Activated T-helper 2 cell treated with anti-CD3 and anti-CD28 coated beads, Interferon-gamma antibody, Interleukin-2, Interleukin-4, amounts not matched to agents 10 μg/mL and 5 μg/mL and 100 μg/mL, durations not matched to agents 14 hours and 24 hours and 36 hours (primary cell): ENCODE measurements at places on chromosomes 2 and 18. TPM values are rescaled to one million over a fixed set of nuclear protein-coding genes. Genes with fewer than 3 reads are reported as not detected.

DNA sequence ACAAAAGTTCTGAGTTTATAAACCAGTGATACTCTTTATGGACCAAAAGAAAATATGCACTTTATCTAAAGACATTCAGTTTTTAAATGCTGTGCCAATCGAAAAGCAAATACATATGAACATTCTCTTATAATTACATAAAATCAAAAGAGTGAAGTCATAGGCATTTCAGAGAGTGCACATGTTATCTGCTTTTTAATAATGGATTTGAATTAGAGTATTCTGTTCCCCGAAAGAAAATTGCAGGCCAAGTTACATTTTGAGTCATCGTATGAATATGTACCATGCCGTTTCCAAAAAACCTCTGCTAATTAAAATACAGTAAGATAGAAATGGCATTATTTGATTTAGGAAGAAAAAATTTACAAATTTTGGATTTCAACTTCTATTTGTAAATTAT, 565.7 kb downstream of the ZEB2 start:
- no peak for DNase-seq
- no peaks in the 10 kb centered on the region for H3K4me1 ChIP-seq
- H3K36me3 ChIP-seq, result no peaks in the 10 kb centered on the region
- H3K27ac ChIP-seq, result no peak overlapping the region
- no peak overlapping the region for H3K4me3 ChIP-seq
- no peaks in the 10 kb centered on the region for H3K27me3 ChIP-seq

GRCh38 chr2:70078384-70078783, 8.9 kb upstream of the PCBP1 start:
- peaks cover 74% of the 10 kb centered on the region for H3K36me3 ChIP-seq
- no peaks in the 10 kb centered on the region for H3K27me3 ChIP-seq
- DNase-seq, result no peak
- no peak overlapping the region for H3K4me3 ChIP-seq
- H3K4me1 ChIP-seq, result peaks cover 38% of the 10 kb centered on the region

Gene TFPI
- total RNA-seq, result 0.41 and 0.50 TPM in 2 replicates

DNA sequence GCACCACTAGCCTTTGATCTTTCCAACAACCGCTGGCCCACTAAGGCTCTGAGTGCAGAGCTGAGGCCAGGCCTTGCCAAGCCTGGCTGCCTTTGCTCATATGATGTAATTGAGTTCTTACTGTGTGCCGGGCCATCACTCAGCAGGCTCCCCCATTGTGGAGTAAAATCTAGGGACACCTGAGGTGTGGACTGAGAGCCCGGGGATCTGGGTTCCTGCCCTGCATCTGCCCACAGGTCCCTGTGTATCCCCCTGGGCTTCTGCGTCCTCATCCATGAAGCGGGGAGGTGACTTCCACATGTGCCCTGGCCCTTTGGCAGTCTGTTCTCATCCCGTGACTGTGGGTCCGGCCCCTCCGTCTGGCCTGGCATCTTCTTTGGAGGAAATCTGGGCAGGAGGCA, 33.8 kb downstream of the GREB1 start:
- no peaks in the 10 kb centered on the region for H3K27me3 ChIP-seq
- H3K27ac ChIP-seq, result no peak overlapping the region
- DNase-seq, result no peak

DNA sequence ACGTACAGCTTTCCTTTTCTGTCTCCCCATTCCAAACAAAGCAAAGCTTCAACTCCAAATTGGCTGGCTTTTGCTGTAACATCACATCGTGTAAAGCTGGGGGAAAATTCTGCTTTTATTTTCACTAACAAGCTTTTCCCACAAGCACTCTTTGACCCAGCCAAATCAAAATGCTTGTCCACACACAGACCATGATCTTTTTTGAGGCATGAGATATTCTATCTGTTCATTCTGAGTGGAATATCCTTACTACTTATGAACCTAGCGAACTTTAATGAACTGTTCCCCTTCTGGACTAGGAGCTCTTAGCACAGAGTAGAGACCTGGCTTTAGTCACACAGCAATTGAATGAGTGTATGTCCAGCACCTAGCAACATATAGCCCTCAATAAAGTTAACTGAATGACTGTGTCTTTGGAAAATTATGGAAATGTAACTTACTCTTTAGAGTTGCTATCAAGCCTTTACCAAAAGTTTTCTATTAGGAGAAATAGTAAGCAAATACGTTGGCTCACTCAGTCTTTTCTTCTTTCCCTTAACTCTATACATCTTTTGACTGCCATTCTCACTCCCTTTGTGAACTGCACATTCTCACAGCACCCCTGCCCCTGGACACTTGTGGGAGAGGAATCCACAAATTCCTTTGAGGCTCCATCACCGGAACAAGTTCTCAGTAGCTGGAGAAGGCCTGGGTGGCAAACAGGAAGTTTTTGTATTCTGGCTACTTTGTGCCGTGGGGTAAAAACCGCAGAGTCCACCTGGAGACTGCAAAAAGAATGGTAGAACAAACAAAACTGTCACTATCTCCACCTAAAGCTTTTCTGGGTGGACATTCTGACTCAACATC, 1.3 kb upstream of the UBE2E3 start:
- peaks cover 26% of the 10 kb centered on the region for H3K36me3 ChIP-seq
- no peak for DNase-seq
- peaks cover 32% of the 10 kb centered on the region for H3K4me1 ChIP-seq
- H3K27me3 ChIP-seq, result peaks cover 47% of the 10 kb centered on the region
- H3K27ac ChIP-seq, result peak overlapping the region; percentile 71

GRCh38 chr2:43676322-43677050, at the start of gene C1GALT1C1L:
TSS of gene C1GALT1C1L (minus strand) at chr2:43676429. CDS start at chr2:43676322, 107 bp downstream.
- H3K4me3 ChIP-seq, result peak within 1 kb of the TSS; percentile 73
- H3K27me3 ChIP-seq, result peaks cover 7% of the 10 kb centered on the region
- DNase-seq, result peak; percentile 22
- H3K36me3 ChIP-seq, result peaks cover 9% of the 10 kb centered on the region

- H3K27ac ChIP-seq, result no peak overlapping the region
- no peak overlapping the region for H3K4me3 ChIP-seq
- no peak for DNase-seq
- H3K27me3 ChIP-seq, result no peaks in the 10 kb centered on the region
- H3K36me3 ChIP-seq, result no peaks in the 10 kb centered on the region
- peaks cover 3% of the 10 kb centered on the region for H3K4me1 ChIP-seq
These were observed 62.3 kb upstream of the GREB1L start for GRCh38 chr18:21179590-21180220.

DNA sequence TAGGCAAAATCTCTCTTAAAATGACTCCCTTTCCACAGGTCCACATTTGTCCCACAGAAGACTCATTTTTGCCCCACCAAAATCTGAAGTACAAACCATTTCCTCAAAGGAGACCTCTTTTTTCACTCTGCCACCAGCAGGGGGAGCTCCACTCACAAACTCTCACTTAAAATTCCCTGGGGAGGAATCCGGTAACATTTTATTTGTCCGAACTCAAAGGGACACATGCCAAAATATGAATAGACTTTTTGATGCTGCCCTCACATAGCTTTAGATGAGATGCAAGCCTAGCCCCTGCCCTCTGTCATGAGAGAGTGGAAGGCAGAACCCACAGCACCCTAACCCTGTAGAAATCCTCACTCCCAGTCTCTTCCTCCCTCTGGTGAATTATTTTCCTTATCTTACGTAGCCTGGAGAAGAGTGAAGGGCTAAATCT, 57.1 kb downstream of the RMDN2 start:
- no peaks in the 10 kb centered on the region for H3K36me3 ChIP-seq
- peaks cover 22% of the 10 kb centered on the region for H3K27me3 ChIP-seq
- H3K27ac ChIP-seq, result no peak overlapping the region

Gene COX7A2L
- 73.4 and 79.8 TPM in 2 replicates for total RNA-seq

GRCh38 chr2:76281156-76281841, 570.6 kb upstream of the GCFC2 start:
- DNase-seq, result no peak
- H3K27ac ChIP-seq, result no peak overlapping the region
- no peaks in the 10 kb centered on the region for H3K36me3 ChIP-seq
- H3K4me1 ChIP-seq, result no peaks in the 10 kb centered on the region

DNA sequence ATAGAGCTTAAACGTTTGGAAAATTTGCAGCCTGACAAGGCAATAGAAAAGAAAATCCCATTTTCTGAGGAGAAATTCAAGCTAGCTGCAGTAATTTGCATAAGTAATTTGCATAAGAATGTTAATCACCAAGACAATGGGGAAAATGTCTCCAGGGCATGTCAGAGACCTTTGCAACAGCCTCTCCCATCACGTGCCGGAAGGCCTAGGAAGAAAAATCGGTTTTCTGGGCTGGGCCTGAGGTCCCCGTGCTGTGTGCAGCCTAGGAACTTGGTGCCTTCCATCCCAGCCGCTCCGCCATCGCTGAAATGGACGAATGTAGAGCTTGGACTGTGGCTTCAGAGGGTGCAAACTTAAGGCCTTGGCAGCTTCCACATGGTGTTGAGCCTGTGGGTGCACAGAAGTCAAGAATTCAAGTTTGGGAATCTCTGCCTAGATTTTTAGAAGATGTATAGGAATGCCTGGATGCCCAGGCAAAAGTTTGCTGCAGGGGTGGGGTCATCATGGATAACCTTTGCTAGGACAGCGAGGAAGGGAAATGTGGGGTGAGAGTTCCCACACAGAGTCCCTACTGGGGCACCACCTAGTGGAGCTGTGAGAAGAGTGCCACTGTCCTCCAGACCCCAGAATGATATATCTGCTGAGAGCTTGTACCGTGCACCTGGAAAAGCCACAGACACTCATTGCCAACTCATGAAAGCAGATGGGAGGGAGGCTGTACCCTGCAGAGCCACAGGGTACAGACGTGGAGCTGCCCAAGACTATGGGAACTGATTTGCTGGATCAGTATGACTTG, 164.6 kb downstream of the GULP1 start:
- no peak overlapping the region for H3K4me3 ChIP-seq
- no peaks in the 10 kb centered on the region for H3K27me3 ChIP-seq
- H3K36me3 ChIP-seq, result no peaks in the 10 kb centered on the region

GRCh38 chr18:10142056-10142455, 228.2 kb downstream of the VAPA start:
- no peak overlapping the region for H3K27ac ChIP-seq
- H3K4me1 ChIP-seq, result no peaks in the 10 kb centered on the region
- no peak for DNase-seq

DNA sequence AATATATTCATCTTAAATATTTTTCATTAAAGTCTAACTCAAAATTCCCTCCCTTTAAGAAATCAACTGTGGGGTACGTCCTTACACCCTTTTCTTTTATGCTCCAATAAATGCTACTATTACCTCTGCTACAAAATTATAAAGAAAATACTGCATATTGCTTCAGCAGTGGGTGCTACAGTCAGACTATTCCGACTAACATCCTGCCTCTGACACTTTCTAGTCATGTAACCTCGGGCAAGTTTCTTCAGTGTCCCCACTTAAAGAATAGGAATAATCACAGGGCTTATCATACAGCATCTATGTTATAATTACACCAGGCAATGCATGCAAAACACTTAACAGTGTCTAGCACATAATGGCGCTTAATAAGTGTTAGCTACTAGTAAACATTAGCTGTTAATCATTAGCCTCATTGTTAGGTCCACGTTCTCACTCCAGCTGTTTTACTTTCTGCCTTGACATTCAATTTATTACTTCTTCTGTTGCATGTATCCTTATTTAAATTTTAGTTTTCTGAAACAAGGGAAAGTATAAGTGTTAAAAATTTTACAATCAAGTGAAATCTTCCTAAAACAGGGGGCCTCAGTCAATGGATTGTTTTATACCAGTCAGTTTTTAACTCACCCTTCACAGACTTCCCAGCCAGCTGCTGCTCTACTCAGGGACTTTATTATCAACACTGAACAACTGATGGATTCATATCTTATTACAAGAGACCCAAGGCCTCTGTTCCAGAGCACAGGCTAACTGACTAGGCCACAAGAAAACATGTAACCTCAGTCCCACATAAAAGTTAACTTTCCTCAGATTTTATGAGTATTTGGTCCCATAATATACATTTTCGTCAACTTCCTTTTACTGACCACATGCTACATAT, 54.0 kb downstream of the CLASP1 start:
- DNase-seq, result no peak
- no peak overlapping the region for H3K4me3 ChIP-seq
- H3K4me1 ChIP-seq, result peaks cover 32% of the 10 kb centered on the region
- peak overlapping the region; percentile 12 for H3K27ac ChIP-seq
- H3K36me3 ChIP-seq, result no peaks in the 10 kb centered on the region
- H3K27me3 ChIP-seq, result no peaks in the 10 kb centered on the region

- no peak for DNase-seq
- no peaks in the 10 kb centered on the region for H3K4me1 ChIP-seq
- no peaks in the 10 kb centered on the region for H3K36me3 ChIP-seq
- no peak overlapping the region for H3K27ac ChIP-seq
- H3K27me3 ChIP-seq, result no peaks in the 10 kb centered on the region
- no peak overlapping the region for H3K4me3 ChIP-seq
These were observed 119.1 kb upstream of the OTX1 start for GRCh38 chr2:62931536-62931935.

GRCh38 chr2:162233197-162233596, 10.0 kb downstream of the FAP start:
- H3K4me1 ChIP-seq, result no peaks in the 10 kb centered on the region
- no peak for DNase-seq

Gene SLC8A1
- total RNA-seq, result 5.5 and 5.7 TPM in 2 replicates

- no peak overlapping the region for H3K4me3 ChIP-seq
- H3K27me3 ChIP-seq, result no peaks in the 10 kb centered on the region
- no peak overlapping the region for H3K27ac ChIP-seq
- no peak for DNase-seq
- H3K36me3 ChIP-seq, result no peaks in the 10 kb centered on the region
These were observed 482.7 kb upstream of the SYT4 start for GRCh38 chr18:43760010-43760409.

Gene UGT1A9
- not detected in 2 replicates for total RNA-seq

DNA sequence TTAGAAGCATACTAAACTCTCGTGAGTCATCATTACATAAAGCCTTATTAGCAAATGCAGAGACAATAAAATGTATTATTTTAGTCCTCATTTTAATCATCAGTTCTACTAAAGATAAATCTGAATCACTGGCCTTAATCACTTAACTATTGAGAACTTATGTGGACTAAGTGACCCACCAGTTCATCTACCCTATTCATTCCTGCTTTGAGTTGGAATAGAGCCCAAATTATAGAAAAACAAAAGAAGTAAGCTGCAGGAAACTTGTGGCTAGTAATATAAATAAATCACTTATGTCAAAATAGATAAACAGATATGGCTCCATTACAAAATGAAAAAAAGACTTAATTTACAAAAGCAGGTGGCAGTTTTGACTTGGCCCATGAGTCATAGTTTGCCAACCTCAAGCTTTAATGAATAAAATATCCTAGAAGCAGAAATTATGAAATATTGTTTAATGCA, 851.8 kb upstream of the CRIM1 start:
- no peaks in the 10 kb centered on the region for H3K27me3 ChIP-seq
- H3K27ac ChIP-seq, result no peak overlapping the region
- DNase-seq, result no peak
- H3K4me3 ChIP-seq, result no peak overlapping the region
- H3K36me3 ChIP-seq, result no peaks in the 10 kb centered on the region

Gene CYP27A1
- total RNA-seq, result not detected in 2 replicates
